Fibroblast of skin of left biceps (primary cell): ENCODE measurements at places on chromosomes 3 and 15.

DNA sequence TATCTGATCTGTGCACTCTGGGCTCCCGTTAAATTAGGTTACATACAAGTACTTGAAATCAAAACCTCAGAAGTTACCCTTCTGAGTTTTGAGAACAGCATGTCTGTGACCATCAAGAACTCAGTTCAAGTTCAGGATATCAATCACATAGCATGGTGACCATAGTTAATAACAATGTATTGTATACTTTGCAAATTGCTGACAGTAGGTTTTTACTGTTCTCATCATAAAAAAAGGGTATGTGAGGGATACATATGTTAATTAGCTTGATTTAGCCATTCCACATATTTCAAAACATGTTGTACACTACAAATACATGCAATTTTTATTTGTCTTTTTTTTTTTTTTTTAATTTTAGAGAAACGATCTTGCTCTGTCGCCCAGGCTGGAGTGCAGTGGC is 25.5 kb downstream of the TMEM40 start:
- DNase-seq = no peak

DNA sequence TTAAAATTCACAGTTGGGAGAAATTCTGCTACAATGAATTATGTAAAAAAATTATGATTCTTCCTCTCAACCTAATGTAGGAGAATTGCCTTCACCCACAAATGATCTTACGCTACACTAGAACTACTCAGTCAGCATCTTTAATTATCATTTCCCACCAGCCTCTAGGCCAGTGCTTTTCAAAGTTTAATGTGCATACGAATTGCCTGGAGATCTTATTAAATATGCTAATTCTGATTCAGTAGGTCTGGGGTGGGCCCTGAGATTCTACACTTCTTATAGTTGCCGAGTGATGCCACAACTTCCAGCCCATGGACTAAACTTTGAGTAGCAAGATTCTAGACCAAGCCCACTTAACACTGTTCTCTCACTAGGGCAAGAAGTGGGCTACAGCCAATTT is 236.9 kb upstream of the ICE2 start:
- DNase-seq = no peak

- DNase-seq = no peak
Observed at GRCh38 chr3:58068122-58068809, 60.0 kb downstream of the FLNB start.

DNA sequence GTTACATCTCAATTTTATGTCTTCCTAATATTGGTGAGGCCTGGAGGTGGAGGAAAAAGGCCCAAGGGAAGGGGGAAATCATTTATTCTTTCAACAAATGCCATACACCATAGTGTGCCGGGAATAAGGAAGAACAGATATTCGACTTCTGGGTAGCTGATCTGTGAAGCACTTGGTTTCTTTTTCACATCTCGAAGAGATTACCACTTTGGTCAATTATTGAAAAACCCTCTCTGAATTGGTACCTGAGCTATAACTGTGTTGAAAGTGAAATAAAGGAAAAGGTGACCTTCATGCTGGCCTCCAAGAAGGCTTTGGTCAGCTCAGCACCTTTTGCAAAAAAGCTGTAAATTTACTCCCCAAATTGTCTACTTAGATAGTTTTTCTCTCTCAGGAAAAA is 14.2 kb upstream of the MB21D2 start:
- DNase-seq = no peak

- DNase-seq = no peak
Observed at GRCh38 chr15:34984889-34985630, 3.0 kb downstream of the ZNF770 start.

- DNase-seq = no peak
Observed at GRCh38 chr15:47872869-47873432, 155.6 kb downstream of the SEMA6D start.

DNA sequence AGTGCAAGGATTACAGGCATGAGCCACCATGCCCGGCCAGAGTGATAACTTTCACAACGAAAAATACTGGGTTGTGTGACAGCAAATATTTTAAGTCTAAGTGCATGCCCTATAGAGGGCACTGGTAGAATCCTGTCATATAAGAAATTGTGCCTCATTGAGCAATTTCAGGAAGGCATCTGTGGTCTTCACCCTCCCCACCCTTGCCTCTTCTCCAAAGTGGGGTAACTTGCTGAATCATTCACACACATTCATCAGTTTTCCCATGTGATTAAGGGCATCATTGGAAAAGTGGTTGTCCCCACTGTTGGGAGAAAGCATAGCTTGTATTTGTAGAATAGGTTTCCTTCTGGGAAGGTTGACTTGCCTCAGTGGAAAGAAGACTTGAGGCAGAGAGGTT is 9.2 kb downstream of the MITF start:
- no peak for DNase-seq

DNA sequence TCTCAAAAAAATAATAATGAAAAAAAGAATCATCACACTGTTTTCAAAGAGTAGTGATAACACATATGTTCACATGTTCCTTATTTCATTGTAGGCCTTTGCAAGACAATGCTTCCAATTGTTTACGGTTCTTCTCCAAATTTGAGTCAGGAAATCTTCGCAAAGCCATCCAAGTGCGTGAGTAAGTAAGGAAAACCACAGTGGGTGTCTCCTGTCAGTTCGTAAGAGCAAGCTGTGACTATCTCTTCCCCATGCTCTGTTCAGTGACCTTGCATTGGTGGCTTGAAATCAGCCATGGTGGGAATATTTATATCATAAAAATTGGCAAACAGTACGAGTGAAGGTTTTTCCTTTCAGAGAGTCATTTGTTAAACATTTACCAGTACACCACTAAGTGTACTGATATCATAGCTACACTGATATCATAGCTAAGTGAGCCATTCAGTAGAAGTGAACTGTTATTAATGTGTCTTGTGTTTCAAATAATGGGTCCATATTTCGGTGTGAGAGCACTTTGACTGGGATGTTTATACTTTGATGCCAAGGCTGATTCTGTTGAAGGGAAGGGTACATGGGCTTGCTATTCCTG is 187.3 kb downstream of the AGBL1 start:
- DNase-seq = no peak

- no peak for DNase-seq
Observed at GRCh38 chr15:63057468-63058345, 15.2 kb downstream of the TPM1 start.

DNA sequence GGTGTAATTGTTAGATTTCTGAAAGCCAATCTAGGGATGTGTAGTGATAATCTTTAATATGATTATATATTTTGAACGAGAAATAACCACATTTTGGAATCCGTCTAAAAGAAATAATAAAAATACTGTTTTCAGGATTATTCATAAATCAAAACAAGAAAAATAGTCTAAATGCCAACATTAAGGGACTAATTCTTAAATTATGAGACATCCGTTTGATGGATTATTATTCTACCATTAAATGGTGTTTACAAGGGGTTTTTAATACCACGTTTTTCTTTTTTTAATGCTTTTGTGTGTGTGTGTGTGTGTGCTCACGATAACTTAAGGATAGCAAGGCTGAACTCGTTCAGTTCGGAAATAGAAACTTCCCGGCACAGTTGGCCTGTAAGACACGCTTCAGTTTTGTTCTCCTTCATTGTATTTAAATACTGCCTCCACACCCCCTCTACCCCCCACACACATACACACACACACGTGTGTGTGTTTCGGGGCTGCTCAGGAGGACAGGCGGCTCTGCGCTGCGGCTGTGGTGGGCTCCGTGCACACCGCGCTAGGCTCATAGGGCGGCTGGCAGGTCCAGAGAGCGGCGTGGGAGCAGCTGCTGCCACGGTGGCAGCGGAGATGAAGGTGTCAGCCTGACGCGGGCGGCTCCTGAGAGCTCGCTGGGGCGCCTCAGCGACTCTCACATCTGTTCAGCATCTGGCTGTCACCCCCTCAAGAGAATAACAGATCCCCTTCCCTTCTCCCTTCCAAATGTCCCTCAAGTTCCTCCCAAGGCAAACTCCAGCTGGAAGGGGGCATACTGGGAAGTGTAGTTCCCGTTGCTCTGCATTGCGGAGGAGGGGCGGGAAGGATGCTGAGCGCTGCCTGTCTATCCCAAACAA is 23.0 kb upstream of the ANP32A start:
- no peak for DNase-seq

- DNase-seq = no peak
Observed at GRCh38 chr15:95016511-95017229, 785.3 kb downstream of the MCTP2 start.

DNA sequence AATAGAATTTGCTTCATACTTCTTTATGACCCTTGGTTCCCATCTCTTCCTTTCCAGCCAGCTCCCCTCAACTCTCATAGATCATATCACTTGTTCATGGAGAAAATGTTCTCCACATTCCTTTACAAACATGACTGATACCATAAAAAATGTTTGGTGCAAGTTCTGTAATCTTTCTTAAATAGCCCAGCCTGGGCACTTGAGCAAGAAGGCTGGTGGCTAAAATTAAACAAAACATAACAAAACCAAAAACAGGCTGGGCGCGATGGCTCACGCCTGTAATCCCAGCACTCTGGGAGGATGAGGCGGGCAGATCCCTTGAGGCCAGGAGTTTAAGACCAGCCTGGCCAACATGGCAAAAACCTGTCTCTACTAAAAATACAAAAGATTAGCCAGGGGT is 8.9 kb upstream of the POLR2M start:
- DNase-seq = no peak

DNA sequence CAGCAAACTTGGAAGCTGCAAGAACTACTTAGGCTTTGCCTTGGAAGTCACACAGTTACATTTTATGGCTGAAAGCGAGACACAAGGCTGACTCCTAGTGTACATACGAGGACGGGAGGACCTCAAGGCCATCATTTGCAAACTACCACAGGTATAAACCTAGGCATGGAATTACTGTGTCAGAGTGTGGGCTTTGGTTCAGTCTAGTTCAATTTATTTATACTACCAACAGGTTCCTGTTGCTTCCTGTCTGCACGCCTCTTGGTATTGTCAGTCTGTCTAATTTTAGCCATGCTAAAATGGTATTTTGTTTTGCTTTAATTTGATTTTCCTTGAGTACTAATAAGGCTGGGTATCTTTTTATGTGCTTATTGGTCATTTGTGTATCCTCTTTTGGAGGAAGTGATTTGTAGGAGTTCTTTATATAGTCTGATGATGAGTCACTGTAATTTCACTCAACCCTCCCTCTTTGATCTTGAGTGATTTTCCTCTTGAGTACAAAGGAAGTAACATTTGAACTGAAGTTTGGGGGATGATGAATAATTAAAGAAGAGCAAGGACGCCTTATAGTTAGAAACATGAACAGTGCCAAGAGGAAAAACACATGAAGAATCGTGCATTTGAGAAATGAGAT is 8.2 kb downstream of the ANKRD34C start:
- DNase-seq = no peak

- no peak for DNase-seq
Observed at GRCh38 chr15:92869263-92869940, 30.7 kb upstream of the CHD2 start.

GRCh38 chr15:60021589-60022378 is 17.7 kb downstream of the FOXB1 start:
- no peak for DNase-seq

- peak; percentile 32 for DNase-seq
Observed at GRCh38 chr3:21750080-21750696, 822 bp downstream of the ZNF385D start.

DNA sequence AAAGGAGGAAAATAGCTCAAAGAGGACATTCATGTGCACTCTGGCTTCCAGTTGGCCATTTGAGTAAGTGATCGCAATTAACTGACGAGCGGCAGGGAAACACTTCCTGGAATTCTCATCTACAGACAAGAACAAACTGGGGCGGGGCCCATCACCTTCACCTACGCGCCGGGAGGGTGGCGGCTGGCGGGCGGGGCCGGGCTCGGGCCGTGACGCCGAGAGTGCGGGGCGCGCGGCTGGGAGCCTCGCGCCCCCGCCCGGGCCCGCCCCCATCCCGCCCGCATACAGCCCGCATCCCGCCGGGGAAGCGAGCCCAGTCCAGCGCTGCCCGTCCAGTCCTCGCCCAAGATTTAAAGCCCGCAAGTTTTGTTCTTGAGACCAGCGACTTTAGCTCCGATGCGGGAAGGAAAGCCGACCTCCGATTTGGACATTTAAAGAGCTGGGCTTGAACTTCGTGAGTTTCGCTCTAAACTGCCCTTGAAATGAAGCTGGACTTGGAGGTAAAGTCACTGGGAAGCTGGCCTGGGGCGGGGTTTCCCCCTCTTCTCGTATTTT is at the start of gene B3GNT5:
TSS of gene B3GNT5 (plus strand) at position 281 of the 555 bp plus-strand sequence. CDS start 16,546 bp downstream, outside the sequence.
- no peak for DNase-seq

- peak; percentile 13 for DNase-seq
Observed at GRCh38 chr3:114213627-114214541, 23.5 kb downstream of the ZNF80 start.

- DNase-seq = no peak
Observed at GRCh38 chr15:90307661-90308060, 42.2 kb downstream of the NGRN start.

GRCh38 chr3:182521339-182521738 is 272.0 kb upstream of the ATP11B start:
- DNase-seq = no peak

DNA sequence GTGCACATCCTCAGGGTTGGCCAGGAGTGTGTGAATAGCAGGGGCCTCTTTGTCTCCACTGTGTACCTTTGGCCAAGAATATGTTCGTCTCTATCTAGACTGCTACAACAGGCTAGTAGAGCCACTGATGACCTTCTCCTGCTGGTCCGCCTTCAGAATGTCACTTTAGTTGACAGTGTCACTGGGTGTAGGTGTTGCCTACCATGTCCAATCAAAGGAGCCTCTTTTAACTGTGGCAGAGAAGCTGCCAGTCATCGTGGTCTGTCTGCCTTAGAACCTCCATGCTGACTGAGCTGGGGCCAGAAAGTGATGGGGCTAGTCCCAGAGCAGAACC is 40.1 kb downstream of the OXSR1 start:
- DNase-seq = no peak

- no peak for DNase-seq
Observed at GRCh38 chr3:134074001-134074789, 44.5 kb upstream of the SLCO2A1 start.

GRCh38 chr3:170910542-170910941 is 2.1 kb upstream of the EIF5A2 start:
- no peak for DNase-seq

DNA sequence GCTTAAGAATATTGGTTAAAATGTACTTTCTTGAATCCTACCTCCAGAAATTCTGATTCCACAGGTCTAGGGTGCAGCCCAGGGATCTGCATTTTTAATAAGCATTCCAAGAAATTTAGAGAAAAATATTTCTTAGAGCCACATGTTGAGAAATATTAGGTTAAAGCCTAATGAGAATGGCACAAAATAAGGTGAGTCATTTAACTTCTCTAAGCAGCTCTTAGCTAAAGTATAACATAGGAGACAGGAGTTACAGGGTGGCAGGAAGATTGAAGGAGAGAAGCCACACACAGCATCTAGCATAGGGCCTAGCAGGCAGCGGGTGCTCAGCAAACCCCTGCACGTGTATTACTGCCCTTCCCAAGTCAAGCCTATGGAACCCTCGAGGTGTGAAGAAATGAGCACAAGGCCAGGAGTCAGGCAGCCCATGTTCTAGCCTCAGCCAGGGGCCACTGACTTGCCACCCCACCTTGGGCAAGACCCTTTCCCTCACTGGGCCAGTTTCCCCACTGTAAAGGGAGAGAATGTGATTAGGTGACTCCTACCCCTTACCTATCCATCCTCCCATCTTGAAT is 197.1 kb upstream of the TLE3 start:
- DNase-seq = no peak

- no peak for DNase-seq
Observed at GRCh38 chr15:68639926-68640600, 61.3 kb downstream of the CORO2B start.
